Activated CD8-positive, alpha-beta memory T cell treated with anti-CD3 and anti-CD28 coated beads for 48 hours (primary cell): ENCODE measurements at places on chromosomes 4 and X.

- DNase-seq = no peak
These were observed 10.3 kb downstream of the SPRY1 start for GRCh38 chr4:123406872-123407271.

DNA sequence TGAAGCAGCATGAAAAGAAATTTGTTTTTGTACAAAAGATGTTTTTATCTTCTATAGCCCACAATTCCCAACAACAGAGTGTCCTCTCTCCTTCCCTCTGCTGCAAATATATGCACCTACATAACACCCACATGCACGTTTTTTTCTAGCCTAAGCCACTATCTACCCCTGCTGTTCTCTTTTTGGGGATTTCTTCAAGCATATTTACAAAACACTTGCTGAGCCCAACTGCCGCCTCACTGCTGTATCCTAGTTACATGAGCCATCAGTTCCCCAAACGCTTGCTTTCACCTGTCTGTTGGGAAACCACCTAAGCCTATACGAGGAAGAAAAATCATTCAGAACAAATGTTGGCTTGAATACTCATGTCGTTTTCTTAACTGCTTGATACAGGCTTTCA, 127.2 kb downstream of the CHRNA9 start:
- no peak for DNase-seq

GRCh38 chr4:139300431-139301112, 733 bp upstream of the NAA15 start:
- no peak for DNase-seq

GRCh38 chr4:163649557-163650091, 155.1 kb downstream of the TMA16 start:
- DNase-seq = no peak

DNA sequence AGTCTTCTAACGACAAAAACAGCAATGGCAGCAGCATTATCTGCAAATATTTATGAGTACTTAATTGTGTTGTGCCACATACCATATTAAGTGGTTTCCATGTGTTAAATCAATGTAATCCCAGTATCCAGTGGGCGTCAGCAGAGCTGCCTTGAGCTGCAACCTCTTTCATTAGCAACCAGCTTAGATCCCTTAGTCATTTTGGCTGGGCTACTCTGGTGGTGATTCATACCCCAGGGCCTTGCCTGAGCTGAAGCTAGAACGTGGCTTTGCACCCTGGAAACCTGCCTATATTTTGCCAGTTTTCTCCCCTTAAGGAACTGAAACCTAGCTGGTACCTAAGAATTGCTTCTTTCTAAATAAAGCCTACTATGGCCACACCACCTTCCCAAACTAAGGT, 474.3 kb upstream of the FTHL17 start:
- no peak for DNase-seq

GRCh38 chr4:30116401-30116800, 603.8 kb upstream of the PCDH7 start:
- DNase-seq = no peak

DNA sequence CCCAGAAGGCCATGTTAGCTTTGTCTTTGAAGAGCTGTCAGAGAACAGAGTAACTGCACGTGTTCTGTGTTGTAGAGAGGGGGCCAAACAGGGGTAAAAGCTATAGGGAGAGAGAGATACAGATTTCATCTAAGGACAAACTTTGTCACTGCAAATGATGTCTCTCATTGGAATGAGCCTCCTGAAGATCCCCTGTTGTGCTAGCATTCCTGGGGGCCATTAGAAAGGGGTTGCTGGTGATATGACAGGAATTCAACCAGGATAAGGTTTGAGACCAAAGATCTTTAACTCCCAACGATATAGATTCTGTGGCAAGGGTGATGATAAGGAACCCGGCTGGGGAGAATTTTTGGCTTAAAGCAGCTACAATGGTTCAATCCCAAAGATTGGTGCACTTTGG, 16.8 kb downstream of the MID1 start:
- no peak for DNase-seq

GRCh38 chrX:46959101-46959500, 46.9 kb downstream of the JADE3 start:
- DNase-seq = no peak

- DNase-seq = no peak
These were observed 893 bp upstream of the GAB3 start for GRCh38 chrX:154751669-154752271.

DNA sequence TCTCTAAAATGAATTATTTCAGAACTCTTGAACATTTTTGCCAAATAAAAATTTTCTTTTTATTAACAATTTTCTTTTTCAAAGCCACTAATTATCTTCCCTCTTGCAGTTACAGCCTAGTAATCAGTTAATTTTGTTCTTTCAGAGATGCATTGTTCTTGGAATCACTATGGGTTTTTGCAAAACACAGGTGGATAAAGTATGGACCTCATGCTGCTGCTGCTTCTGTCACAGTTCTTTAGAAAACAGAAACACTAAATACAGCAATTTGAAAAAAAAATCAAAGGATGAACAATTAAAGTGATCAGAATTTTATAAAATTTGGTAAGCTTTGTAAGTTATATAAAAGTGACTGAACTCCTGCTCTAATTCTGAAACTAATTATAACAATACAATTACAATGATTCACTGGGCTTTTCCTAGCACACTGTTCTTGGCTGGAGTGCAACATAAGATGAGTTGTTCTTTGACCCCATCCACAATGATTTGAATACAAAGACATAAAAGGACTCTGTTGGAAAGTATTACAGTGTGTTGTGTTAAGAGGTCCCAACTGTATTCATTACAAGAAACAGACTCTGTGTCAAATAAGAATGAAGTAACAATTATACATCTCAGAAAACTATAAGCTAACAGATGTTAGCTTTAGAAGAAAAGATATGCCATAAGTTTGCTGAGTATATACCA, 59.4 kb upstream of the GK2 start:
- DNase-seq = no peak

DNA sequence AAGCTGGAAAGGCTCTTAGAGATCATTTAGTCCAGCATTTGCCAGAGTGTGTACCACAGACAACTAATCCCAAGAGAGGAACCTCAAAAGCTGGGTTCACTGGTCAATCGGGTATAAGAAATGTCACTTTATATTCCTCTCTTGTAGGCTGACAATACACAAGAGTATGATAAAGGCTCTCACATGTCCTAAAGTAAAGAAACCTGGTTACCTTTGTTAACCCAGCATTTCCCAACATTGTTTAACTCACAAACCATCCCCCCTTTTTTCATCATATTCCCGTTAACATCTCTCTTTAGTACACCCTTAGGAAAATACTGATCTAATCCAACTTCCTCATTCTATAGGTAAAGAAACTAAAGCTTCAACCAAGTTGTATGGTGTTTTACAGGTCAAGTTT, 74.4 kb downstream of the MBNL3 start:
- DNase-seq = no peak

DNA sequence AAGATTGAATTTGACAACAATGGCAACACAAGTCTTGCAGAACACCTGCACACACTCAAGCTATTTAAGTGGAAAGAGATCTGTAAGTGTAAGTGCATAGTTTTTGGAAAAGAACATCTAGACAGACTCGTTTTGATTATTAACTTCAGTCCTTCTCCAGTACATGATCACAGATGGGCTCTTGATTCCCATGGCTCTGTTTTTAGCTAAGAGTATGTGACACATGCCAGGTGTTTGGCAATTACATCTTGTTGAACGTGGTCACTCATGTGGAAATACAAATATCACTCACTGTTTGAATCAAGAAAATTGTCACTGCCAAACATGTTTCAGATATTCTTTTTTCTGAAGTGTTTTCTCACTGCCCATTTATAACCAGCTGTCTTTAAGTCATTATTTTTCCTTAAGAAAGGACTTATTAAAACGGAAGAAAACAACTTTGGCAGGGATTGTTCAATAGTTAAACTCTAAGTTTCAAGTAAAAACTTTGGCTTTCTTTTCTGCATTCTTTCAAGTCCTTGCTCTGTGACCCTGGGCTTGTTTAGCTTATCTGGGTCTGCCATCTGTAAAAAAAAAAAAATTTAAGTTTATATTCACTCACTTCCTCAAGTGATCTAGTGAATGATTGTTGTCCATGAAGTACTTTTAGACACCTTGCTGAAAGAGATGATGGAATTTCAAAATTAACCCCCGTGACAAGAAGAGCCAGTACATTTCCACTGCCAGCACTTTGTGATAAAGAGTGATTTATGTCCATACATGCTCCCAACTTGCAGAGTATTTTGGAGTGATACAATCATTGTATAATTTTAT, 125.4 kb downstream of the ATXN3L start:
- DNase-seq = no peak

DNA sequence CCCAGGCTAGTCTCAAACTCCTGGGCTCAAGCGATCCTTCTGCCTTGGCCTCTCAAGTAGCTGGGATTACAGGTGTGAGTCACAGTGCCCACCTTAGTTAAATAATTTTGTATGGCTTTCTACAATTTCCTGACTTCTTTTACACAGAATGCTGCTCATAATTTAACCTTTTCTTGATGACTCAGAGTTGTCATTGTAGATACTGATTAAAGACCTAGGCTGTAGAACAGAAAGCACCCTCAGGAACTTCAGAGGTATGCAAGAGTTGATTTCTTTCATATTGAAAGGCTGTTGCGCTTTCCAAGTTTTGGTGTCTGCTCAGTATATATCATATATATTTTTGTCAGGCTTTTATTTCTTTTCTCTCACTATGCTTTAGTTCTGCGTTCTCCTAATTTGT, 21.1 kb upstream of the GPR34 start:
- no peak for DNase-seq

- DNase-seq = no peak
These were observed 207.6 kb downstream of the NAF1 start for GRCh38 chr4:162959046-162959445.

- no peak for DNase-seq
These were observed 5.9 kb downstream of the APOO start for GRCh38 chrX:23901805-23902204.

DNA sequence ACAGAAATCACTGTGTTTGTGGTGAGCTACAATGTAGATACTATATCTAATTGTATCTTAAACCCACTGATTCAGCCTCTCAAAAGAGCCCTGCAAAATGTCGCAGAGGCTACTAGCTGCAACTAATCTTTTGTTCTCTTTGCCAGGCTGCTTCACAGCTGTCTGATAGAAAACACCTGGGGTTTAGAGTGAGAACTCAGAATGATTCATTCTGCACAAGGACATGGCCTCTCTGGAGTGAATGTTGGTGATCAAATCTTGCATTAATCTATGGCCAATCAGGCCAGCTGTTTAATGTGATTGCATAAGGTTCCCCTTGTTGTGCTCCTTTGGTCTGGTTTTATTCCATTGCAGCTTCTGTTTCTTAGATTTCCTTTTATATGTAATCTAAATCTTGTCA, 100.3 kb downstream of the EMCN start:
- no peak for DNase-seq

DNA sequence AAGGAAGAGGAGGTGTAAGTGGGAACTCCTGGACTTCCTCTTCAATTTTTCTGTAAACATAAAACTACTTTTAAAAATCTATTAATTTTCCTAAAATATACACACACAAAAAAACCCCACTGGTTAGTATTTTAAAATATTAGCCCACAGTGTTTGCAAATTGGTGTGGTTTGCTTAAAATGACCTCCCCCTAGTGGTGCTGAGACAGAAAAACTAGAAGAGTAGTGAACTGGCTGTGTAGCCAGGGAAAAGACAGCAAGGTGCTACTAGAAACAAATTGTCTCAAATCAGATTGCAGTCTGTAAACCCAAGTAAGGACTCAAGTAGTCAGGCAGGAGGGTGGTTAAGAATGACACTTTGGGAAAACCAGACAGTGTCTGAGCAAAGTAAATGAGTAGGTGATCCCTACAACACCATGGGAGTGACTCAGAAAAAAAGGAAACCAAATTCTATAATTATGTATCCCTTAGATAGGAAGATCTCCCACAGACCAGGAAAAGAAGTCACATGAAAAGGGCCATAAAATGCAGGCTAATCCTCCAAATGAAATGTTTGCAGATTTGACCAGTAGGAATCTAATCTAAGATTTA, 26.0 kb downstream of the AMTN start:
- DNase-seq = no peak

GRCh38 chr4:125319311-125319710, 4.6 kb downstream of the FAT4 start:
- no peak for DNase-seq

GRCh38 chr4:6008766-6009385, 9.4 kb downstream of the C4orf50 start:
- no peak for DNase-seq

DNA sequence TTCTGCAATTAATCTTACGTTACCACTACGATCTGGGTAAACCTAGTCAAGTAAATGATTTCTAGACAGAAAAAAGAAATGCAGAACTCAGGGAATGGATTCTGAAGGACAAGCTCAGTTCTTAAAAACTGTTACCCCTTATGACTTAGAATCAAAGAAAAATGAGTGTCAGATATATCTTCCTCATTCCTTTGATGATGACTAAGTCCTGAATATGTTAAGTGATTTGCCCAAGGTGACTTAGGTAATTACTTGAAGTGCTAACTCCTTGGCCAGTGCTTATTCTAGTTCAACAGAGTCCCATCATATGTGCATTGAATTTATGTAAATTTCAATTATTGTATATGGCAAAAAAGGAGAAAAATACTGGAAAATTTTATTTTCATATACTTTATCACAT, 92.5 kb downstream of the PPEF1 start:
- no peak for DNase-seq

GRCh38 chrX:72050011-72050410, 81.7 kb downstream of the RTL5 start:
- DNase-seq = no peak

- no peak for DNase-seq
These were observed 199.1 kb downstream of the SPATA18 start for GRCh38 chr4:52250154-52250553.

GRCh38 chr4:186248643-186249042, 17.3 kb upstream of the F11 start:
- DNase-seq = no peak

GRCh38 chr4:173448608-173449379, 49.9 kb upstream of the SCRG1 start:
- no peak for DNase-seq

GRCh38 chr4:47686294-47686872, 151.5 kb downstream of the CORIN start:
- DNase-seq = peak; percentile 23
